ENCODE measurements at places on chromosomes 1 and 21.
A peak's percentile ranks its signal among the peaks of the same experiment; 100 is the strongest.

- ATAC-seq, result no peak
Measured at GRCh38 chr1:214700437-214700836, 97.4 kb downstream of the CENPF start.

DNA sequence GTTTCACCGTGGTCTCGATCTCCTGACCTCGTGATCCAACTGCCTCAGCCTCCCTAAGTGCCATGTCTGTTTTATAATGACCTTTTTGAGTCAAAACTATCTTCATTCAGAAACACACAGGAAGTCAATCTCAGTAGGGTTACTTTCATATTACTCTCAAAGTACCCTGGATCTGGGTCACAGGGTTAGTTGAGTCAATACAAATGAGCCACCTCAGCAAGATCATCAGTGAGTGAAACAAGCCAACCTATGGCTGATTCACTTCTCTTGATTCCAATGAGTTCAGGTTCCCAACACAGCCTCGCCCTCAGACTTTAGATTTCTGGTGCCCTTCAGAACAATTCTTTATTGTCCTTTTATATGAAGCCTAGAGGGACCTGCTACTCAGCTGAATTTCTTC lies 76.9 kb downstream of the ZC3H11B start:
- ATAC-seq, result no peak

GRCh38 chr1:168134132-168134531 lies 2.6 kb downstream of the GPR161 start:
- no peak for ATAC-seq

GRCh38 chr1:3763351-3764125 lies 9.0 kb upstream of the SMIM1 start:
- no peak for ATAC-seq

DNA sequence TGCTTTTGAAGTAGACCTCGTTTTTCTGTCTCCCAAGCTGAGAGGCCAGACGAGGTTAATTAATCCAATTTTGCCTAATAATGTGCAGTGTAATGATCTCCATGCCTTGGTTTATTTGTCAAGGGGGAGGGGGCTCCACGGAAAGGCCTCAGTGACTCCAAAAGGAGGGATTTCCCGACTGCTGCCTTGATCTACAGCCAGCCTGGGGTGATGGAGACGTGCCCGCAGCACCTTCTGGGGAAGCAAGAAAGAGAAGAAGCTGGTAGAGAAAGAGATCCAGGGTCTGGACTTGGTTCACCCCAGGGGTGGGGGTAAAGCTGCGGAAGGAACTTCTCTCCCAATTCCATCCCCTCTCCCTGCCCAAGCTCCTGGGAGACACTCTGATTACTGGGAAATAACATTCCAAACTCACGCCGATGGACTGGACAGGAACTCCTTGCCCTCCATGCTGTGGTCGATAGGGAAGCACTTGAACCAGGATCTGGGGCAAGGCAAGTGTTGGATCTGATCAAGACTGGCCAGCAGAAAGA lies 44.1 kb upstream of the SIM2 start:
- ATAC-seq, result no peak

DNA sequence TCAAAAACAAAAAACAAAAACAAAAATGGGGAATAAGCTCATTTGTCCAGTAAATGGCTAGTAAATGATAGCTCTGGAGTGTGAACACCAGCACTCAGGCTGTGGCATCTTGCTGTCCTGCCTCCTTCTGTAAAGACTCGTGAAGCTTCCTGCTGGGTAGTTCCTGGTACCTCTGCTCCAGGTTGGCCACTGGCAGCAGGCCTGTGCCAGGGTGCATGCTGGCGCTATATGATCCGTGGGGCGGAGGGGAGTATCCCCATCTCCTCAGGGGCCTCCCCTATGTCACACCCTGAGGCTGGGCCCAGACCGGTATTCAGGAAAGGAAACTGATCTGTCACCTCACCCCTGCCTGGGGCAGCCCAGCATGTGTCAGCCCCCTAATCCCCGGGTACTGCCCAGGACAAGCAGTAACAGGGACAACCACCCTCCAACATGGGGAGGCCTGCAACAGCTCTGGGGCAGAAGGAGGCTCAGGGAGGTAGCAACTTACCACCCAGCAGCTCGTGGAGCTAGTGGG lies 14.1 kb downstream of the ALPL start:
- peak; percentile 55 for ATAC-seq

GRCh38 chr1:209675565-209676154 lies 448 bp downstream of the G0S2 start:
- no peak for ATAC-seq

Measured in activated CD4-positive, CD25-positive, alpha-beta regulatory T cell treated with anti-CD3 and anti-CD28 coated beads, Interleukin-2, amount 50 U/mL, for 24 hours (primary cell).